ENCODE measurements at places on chromosomes 6 and 20. TPM values are rescaled to one million over a fixed set of nuclear protein-coding genes. Genes with fewer than 3 reads are reported as not detected.

GRCh38 chr20:56223352-56223751 is 25.2 kb upstream of the MC3R start:
- H3K4me3 ChIP-seq, result no peak overlapping the region
- H3K27ac ChIP-seq, result no peak overlapping the region
- no peak for DNase-seq
- no peaks in the 10 kb centered on the region for H3K27me3 ChIP-seq
- no peaks in the 10 kb centered on the region for H3K36me3 ChIP-seq

The LY6G6C gene
- total RNA-seq, result not detected

The LINC00237 gene
- total RNA-seq, result not detected

DNA sequence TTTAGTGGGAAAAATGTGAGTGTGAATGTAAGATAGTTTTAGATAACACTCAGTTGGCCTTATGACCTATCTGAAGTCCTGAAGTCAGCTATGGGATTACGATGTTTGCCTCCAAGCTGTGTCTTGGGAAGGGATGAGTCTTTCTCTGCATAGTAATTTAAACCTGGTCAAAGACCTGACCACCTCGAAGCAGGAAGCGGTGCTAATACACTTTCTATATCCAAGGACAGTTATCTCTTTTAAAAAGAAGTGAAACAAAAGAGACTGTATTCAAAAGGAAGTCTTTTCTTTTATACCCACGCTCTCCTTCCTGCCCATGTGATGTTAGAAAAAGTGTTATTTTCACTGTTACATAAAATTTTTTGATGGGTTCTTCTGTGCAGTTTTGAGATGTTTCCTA is 94.9 kb downstream of the JARID2 start:
- peaks cover 50% of the 10 kb centered on the region for H3K4me1 ChIP-seq
- no peaks in the 10 kb centered on the region for H3K27me3 ChIP-seq
- DNase-seq, result no peak
- peak overlapping the region; percentile 80 for H3K27ac ChIP-seq

The PTCHD4 gene
- not detected for total RNA-seq

DNA sequence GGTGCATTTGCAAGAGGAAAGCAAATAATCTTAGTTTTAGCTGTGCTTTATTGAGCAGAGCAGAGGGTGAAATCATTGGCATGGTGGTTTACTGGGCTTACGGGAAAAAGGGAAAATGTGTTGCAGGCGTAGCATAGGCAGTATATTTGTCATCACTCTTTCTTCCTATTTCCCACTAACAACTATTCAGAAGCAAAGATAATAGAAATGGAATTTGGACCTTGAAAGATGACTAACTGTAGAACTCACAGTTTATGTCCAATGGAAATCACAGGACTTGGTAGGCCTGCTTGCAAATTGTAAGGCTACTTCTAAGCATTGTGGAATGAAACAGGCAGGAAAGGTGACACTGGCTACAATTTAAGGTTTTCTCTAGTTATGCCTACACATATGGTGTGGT is 611.9 kb upstream of the MAN1A1 start:
- H3K27ac ChIP-seq, result no peak overlapping the region
- no peak overlapping the region for H3K4me3 ChIP-seq
- H3K36me3 ChIP-seq, result no peaks in the 10 kb centered on the region
- no peaks in the 10 kb centered on the region for H3K27me3 ChIP-seq
- no peaks in the 10 kb centered on the region for H3K4me1 ChIP-seq

DNA sequence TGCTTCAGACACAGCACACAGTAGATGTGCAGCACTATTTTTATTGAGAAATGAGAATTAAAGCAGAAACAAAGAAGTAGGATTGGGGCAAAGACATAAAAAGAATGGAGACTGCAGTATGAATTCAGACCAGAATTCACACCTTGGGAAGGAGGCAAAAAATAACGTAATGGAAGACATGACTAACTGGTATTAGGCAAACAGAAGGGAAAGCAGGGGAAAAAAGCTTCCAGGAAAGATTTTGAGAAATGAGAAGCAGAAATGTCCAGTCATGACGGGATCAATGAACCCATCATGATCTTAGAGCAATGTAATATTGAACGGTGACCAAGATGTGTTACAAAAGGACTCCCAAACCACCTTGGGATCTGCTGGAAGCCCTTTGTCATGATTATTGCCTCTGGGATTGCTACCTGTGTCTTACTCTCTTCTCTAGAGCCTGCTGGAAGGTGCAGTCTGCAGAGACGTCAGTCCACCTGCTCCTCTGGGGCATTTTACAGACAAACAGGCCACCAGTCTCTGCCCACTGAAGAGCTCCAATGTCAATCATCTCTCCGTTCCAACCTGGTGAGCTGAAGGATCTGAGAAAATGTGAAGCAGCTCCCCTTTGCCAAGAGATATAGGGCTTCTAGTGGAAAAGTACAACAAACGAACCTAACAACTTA is 8.7 kb downstream of the NUDT3 start:
- no peak for DNase-seq
- H3K4me1 ChIP-seq, result no peaks in the 10 kb centered on the region
- no peak overlapping the region for H3K4me3 ChIP-seq
- no peak overlapping the region for H3K27ac ChIP-seq
- H3K27me3 ChIP-seq, result no peaks in the 10 kb centered on the region

The RNF217 gene
- 0.05 TPM for total RNA-seq

DNA sequence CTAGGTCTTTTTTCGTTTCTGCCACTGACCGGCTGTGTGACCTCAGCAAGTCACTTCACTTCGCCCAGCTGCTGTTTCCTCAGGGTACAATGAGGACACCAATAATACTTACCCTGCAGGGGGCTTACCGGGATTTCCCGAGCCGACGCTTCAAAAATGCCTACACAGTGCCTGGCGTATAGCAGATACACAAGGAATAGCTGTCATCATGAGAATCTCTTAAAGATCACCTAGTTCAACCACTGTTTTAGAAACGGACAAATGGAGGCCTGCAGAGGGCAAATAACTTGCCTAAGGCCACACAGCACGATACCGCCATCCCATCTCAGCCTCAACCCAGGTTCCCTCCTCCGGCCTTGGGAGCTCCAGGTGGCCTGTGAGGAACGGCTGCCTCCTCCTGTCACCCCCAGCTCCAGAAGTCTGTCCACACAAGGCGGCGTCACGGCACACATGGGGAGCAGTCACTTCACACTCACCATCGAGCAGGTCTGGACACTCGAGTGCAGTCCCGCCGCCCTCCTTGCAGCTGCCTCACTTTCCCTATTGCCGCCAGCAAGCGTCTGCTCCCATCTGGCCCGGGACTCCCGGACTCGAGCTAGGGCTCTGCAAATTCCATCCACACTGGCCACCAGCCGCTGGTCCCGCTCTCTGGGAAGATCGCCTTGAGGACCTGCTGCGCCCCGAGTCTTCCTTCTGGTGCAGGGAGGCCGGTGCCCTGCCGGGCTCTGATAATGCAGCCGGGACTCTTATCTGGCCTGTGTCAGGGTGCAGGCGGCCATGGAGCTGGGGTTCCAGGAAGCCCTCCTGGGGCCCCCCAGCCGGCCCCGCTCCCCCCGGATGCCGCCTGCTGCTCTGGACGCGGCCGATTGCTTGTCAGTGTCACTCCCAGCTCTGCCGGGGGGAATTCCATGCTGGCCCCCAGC is at the start of gene RIPOR3:
Gene RIPOR3 (minus strand): TSS at position 893 of the 923 bp plus-strand sequence. CDS start 414 bp downstream, at position 479.
- no peaks in the 10 kb centered on the region for H3K36me3 ChIP-seq
- DNase-seq, result no peak
- H3K4me1 ChIP-seq, result no peaks in the 10 kb centered on the region
- peaks cover 8% of the 10 kb centered on the region for H3K27me3 ChIP-seq
- H3K27ac ChIP-seq, result no peak within 1 kb of the TSS
- no peak within 1 kb of the TSS for H3K4me3 ChIP-seq

- H3K27ac ChIP-seq, result no peak overlapping the region
- H3K4me3 ChIP-seq, result no peak overlapping the region
- no peaks in the 10 kb centered on the region for H3K4me1 ChIP-seq
- DNase-seq, result no peak
- no peaks in the 10 kb centered on the region for H3K36me3 ChIP-seq
Observed at GRCh38 chr6:148271711-148272439, 70.8 kb upstream of the SASH1 start.

The HACE1 gene
- 6.0 TPM for total RNA-seq

DNA sequence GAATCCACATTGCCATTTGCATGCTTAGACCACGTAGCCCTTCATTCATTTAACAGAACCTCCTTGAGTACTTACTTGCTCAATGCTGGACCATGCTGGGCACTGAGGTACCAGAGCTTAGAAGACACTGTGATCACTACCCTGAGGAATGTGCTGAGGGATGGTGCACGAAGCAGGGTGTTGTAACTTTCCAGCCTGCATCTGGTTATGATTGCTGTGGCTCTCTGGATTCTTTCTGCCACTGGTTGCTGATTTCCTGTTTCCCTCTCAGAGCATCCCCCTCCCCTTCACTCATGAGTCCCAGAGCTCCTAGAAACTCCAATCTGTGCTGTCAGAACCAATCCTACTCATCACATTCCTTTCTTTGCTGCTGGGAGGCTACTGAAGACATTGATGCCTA is 537.4 kb downstream of the PTPRT start:
- H3K4me1 ChIP-seq, result no peaks in the 10 kb centered on the region
- H3K4me3 ChIP-seq, result no peak overlapping the region
- H3K27ac ChIP-seq, result no peak overlapping the region
- H3K27me3 ChIP-seq, result no peaks in the 10 kb centered on the region
- H3K36me3 ChIP-seq, result no peaks in the 10 kb centered on the region
- DNase-seq, result no peak

DNA sequence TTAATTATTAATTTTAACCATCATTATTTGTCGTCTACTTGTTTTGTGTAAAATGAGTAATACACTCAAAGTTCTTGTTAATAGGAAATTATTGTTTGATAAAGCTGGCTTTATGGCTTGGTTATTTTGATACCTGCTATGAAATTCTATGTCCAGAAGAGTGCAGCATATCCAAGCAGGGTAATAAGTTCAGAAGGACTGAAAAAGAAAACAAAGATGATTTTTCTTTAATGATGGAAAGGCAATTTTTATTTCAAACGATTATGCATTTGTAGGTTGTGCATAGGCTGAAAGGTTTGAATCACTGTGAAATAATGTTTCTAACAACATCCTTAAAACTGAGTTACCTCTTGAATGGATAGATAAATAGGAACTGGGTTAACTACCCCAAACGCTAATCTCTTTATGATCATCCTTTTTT is 1.4 kb upstream of the MAN1A1 start:
- peak overlapping the region; percentile 84 for H3K4me3 ChIP-seq
- DNase-seq, result no peak
- no peaks in the 10 kb centered on the region for H3K36me3 ChIP-seq
- no peaks in the 10 kb centered on the region for H3K27me3 ChIP-seq

GRCh38 chr6:81233990-81234389 is 518.5 kb downstream of the TENT5A start:
- H3K36me3 ChIP-seq, result no peaks in the 10 kb centered on the region
- H3K4me1 ChIP-seq, result no peaks in the 10 kb centered on the region
- H3K27ac ChIP-seq, result no peak overlapping the region
- no peak overlapping the region for H3K4me3 ChIP-seq

- H3K36me3 ChIP-seq, result no peaks in the 10 kb centered on the region
- H3K4me1 ChIP-seq, result peaks cover 8% of the 10 kb centered on the region
- no peak overlapping the region for H3K4me3 ChIP-seq
- H3K27ac ChIP-seq, result no peak overlapping the region
- no peak for DNase-seq
Observed at GRCh38 chr6:150770637-150771036, 94.9 kb upstream of the MTHFD1L start.

The PRL gene
- total RNA-seq, result 20.3 TPM

- H3K4me3 ChIP-seq, result no peak overlapping the region
- H3K4me1 ChIP-seq, result no peaks in the 10 kb centered on the region
- H3K27ac ChIP-seq, result no peak overlapping the region
- H3K36me3 ChIP-seq, result no peaks in the 10 kb centered on the region
Observed at GRCh38 chr6:51972659-51973058, 114.8 kb downstream of the PKHD1 start.

The ANKRD66 gene
- not detected for total RNA-seq

The LHFPL5 gene
- total RNA-seq, result not detected

DNA sequence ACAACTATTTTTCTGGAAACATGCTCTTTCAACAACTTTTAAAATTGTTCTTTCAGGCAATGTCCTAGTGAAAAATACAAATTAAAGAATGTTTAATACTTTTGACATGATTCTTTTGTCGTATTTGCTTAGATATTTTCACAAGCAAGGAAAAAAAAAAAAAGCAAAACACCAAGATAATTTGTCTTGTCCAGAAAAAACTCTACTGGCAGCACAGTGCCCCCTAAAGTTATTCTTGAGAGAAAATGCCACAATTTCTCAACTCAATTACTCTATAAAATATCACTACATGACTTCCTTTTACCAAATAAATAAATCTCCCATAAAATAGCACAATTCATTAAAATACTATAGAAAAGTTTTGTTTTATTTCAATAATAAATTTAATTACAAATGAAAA is 652.5 kb upstream of the EPHA7 start:
- no peak overlapping the region for H3K27ac ChIP-seq
- H3K27me3 ChIP-seq, result no peaks in the 10 kb centered on the region
- no peak for DNase-seq
- H3K4me3 ChIP-seq, result no peak overlapping the region
- H3K4me1 ChIP-seq, result no peaks in the 10 kb centered on the region

The DEFB123 gene
- not detected for total RNA-seq

- no peaks in the 10 kb centered on the region for H3K27me3 ChIP-seq
- H3K27ac ChIP-seq, result no peak overlapping the region
- no peak overlapping the region for H3K4me3 ChIP-seq
- H3K4me1 ChIP-seq, result no peaks in the 10 kb centered on the region
- no peak for DNase-seq
- no peaks in the 10 kb centered on the region for H3K36me3 ChIP-seq
Observed at GRCh38 chr6:163017801-163018200, 290.0 kb downstream of the PACRG start.

GRCh38 chr6:150194195-150194594 is 51.4 kb downstream of the PPP1R14C start:
- DNase-seq, result no peak
- no peaks in the 10 kb centered on the region for H3K27me3 ChIP-seq
- no peak overlapping the region for H3K27ac ChIP-seq
- no peaks in the 10 kb centered on the region for H3K4me1 ChIP-seq
- H3K4me3 ChIP-seq, result no peak overlapping the region

- no peak overlapping the region for H3K27ac ChIP-seq
- no peak for DNase-seq
- no peaks in the 10 kb centered on the region for H3K4me1 ChIP-seq
- H3K4me3 ChIP-seq, result no peak overlapping the region
- H3K36me3 ChIP-seq, result no peaks in the 10 kb centered on the region
Observed at GRCh38 chr6:65113581-65113980, 593.4 kb downstream of the EYS start.

- H3K27me3 ChIP-seq, result no peaks in the 10 kb centered on the region
- no peaks in the 10 kb centered on the region for H3K4me1 ChIP-seq
- no peak overlapping the region for H3K27ac ChIP-seq
Observed at GRCh38 chr6:38187325-38187724, 367.8 kb downstream of the ZFAND3 start.

DNA sequence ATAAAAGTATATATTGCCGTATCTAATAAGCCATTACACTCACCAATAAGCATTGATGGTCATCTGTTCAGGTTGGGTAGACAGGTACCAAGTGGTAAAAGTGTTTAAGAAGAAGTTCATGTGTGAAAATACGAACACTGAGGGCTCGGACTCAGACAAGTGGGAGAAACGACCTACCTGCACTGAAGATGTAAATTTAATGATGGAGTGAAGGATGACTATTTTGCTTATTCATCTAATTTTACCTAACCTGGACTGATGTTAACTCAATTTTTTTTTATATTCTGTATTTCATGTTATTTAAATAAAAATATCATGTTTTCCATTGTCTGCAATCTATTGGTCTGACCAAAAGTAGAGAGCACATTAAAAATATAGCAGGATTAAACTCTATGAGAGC is 469.1 kb upstream of the BTBD3 start:
- no peaks in the 10 kb centered on the region for H3K36me3 ChIP-seq
- no peaks in the 10 kb centered on the region for H3K4me1 ChIP-seq
- no peak overlapping the region for H3K27ac ChIP-seq
- no peak overlapping the region for H3K4me3 ChIP-seq
- no peaks in the 10 kb centered on the region for H3K27me3 ChIP-seq
- DNase-seq, result no peak

The DOP1A gene
- 12.2 TPM for total RNA-seq
